ENCODE measurements at places on chromosomes 2 and 18.
A peak's percentile ranks its signal among the peaks of the same experiment; 100 is the strongest.

- DNase-seq: peak; percentile 17
These were observed 54.9 kb upstream of the CAPN13 start for GRCh38 chr2:30862054-30862651.

DNA sequence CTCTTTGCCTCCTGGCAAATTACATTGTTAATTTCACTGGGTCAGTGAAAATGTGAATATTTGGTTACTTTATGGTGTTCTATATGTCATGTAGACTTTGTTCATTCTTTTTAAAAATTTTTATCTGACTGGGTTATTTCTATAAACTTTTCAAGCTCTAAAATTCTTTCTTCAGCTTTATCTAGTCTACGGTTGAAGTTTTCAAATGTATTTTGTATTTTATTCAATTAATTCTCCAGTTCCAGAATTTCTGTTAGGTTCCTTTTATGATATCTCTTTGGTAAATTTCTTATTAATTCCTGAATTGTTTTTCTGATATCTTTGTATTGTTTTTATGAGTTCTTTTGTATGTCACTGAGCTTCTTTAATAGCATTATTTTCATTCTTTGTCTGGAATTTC lies 228.1 kb downstream of the LPIN1 start:
- DNase-seq: no peak

DNA sequence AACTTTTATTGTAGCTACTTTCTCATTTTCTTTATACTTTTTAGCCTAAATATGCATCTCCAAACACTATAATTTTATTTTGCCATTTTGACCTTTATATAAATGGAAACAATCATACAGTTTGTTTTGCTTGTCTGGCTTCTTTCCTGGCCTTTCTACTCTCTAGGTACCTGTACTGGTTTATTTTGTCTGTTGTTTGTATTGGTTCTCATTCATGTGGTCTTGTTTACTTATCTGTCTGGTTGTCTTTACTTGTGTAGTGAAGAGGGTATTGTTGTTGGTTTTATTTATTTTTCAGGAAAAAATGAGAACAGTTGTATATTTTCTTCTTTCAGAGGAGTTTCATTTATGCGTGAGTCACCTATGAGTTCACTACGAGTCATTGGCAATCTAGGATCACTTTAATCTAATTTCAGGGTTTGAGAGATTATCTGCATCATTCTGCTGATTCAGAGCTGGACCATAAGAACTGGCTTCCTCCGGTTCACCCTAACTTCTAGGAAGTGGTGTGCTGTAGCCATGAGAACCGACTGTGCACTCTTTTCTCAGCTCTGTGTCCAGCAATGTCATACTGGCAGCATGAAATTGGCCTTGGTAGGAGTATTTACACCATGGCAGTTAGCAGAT lies 33.1 kb upstream of the HDAC4 start:
- DNase-seq: no peak

- no peak for DNase-seq
These were observed 8.4 kb downstream of the HOXD8 start for GRCh38 chr2:176137906-176138305.

DNA sequence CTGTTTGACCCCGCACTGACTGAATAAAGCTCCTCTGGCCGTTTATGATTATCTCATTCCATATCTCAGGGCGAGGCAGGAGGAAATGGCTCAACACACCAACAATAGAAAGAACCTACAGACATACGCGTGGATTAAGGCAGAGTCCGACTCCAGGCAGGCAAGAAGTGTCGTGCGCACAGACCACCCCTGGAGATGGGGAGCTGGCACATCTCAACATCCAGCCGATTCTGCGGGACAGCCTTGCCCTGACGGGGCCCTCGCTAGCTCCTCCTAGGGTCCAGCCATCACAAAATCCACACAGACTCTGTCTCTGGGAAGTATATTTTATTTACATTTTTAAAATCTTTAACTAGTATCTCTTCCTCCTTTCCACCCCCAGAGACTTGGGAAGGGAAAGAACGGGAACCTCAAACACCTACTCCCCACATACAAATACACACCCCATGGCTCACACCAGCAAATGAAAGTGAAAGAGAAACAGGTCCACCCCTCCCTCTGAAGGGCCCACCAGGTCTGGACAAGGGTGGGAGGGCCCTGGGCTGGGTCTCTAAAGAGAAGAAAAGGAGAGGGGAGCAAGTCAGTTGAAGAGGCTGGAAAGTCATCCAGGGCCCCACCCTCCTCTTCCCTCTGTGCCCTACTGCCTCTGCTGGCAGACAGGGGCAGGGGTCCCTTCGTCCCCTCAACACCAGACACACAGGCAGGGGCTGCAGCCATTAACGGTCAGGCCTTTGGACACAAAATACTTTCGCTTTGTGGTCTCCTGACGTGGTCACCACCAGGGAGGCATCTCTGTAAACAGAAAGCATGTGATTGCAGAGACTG lies 3.2 kb downstream of the GPBAR1 start:
- no peak for DNase-seq

DNA sequence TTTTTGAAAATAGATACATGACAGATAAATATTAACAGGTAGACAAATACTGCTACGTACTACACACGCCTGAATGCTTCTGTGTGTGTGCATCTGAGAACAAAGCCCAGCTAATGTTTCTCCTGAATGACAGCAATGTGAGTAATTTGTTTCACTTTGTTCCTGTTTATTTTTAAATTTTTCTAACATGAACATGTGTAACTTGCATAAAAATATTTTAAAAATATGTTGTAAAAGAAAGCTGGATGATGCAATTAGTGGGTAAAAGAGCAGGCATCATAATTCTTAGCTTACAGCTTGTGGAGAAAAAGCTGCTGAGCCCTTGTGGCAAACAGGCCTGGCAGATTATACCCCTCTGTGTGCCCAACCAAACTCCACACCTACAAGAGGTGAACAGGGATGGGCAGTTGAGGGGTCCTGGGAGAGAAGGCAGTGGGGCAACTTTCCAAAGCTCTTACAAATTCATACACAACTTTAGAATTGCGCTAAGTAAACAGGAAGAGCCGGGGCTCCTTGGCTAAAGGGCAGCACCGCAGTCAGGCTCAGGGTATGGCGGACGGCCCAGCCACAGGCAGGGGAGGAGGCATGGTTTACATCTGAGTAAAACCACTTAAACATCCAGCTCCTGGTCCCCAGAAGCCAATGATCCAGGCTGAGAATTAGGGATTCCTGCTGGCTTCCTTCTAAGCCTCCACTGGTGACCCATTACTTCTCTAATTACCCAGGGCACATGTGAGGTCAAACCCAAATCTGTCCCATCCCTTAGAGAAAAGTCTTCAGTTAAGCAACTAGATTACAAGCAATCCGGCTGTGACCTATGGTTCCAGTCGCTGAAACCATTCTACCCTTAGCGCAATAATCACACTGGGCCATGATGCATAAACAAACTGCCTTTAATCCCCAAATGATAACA lies 14.0 kb downstream of the PXDN start:
- no peak for DNase-seq

GRCh38 chr2:188494906-188495305 lies 203.2 kb downstream of the GULP1 start:
- no peak for DNase-seq

DNA sequence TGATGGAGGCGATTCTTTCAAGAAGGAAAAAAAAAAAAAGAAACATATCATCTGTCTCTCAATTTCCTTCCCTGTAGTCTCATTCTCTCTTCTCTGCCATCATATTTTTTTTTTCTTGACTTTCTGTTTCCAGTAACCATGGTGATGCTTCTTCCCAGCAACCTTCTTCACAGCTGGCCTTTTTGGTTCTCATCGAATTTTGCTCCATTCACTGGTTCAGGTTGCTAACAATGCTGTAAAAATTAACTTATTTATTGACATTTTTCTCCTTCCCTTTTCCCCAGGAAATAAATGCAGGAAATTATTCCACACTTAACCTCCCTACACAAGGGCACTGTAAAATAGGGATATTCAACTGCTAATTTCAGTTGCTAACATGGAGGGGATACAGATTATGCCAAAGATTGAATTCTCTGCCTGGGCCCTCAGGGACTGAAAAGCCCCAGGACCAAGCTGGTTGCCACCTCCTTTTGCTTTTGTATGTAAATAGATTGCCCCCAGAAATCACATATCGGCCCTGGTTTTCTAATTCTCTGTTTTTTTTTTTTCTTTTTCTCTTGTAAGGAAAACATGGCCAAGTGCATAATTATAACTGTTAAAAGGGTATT lies 154.7 kb downstream of the MAP2 start:
- no peak for DNase-seq

- no peak for DNase-seq
These were observed 193.3 kb downstream of the ANKRD30B start for GRCh38 chr18:14941256-14941655.

DNA sequence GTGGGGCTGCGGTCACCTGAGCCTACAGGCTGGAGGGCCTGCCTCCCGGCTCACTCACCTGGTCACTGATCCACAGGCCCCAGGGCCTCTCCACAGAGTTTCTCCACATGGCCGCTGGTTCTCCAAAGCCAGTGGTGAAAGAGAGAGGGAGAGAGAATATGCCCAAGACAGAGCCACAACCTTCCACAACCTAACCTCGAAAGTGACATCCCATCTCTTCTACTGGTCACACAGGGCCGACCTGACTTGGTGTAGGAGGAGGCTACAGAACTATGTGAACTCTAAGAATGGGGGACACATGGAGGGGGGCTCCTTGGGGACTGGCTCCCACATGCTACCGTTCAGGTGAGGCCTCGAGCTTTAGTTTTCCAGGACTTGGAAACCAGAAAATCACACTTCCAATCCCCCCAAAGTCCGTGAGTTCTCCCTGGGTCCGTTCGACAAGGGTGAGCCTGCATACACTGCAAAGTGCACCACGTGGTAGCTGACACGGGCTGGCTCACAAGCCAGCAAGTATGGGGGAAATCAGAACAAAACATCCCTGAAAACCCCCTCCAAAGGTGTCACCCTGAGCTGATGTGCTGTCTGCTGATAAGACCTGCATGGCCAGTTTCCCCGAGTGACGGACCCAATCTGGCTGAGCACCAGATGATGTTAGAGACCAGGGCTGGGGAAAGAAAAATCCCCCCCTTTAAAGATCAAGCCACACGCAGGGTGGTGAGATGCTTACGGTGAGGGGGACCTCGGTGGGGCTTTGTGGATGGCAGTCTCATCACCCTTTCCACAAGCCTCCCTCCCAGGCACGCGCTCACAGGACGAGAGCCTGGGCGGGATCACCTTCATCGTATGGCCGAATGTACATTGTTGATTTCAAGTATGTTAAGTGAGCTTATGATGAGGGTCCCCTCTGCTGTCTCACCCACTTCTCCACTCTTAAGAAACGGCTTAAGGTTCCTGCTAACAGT lies 54.2 kb upstream of the SEMA4C start:
- peak; percentile 50 for DNase-seq

GRCh38 chr2:196949116-196949515 lies 22.6 kb upstream of the PGAP1 start:
- DNase-seq: no peak

- no peak for DNase-seq
These were observed 6.9 kb downstream of the ITGB1BP1 start for GRCh38 chr2:9416267-9416961.

- DNase-seq: no peak
These were observed 14.1 kb downstream of the SLC66A3 start for GRCh38 chr2:11169333-11169732.

DNA sequence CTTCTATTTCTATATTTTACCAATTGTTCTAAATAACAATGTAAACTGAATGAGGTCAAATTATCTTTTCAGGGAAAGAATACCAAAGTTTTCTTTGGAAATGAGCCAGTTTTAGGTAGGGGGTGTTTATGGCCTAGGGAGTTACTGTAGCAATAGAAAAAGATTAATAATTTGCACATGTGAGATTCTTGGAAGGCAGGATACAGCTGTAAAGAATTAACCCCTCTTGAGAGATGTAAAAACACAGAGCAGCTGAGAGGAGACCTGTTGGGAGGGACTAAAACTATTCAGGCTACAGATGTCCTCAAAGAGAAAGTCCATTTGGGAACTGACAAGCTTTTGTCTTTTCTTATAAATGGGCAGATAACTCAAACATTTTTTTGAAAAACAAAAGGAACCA lies 182.2 kb downstream of the FIGN start:
- no peak for DNase-seq

GRCh38 chr2:144583381-144583729 lies 63.4 kb upstream of the ZEB2 start:
- DNase-seq: no peak

DNA sequence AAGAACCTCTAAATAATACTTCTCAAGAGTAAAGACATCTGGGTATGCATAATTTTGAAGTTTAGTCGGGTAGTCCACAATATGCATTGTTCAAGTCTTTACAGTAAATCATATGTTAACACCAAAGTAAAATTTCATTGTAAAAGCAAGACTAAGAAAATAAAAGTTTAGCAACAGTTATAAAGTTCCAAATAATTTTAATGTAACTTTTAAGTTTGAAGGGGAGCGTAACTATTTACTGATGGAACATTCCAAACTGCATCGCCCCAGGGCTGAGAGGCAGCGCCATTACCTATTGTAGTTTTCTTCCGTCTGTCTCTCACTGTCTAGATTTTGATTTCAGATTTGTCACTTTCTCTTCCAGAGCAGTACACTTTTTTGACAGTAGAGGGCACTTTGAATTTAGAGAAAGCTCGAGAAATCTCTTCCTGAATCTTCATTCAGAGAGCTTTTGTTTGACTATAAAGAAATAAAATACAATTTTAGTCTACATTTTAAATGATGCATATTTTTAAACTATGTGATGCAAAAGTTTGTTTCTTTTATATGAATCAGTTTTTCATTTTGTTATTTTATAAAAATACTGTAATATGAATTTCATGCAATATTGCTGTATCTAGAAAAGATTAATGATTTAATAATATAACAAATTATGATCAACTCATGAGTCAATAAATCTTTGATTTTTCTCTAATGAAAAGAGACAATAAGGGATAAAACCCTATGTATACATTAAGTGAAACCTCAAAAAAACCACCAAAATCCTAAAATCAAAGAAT lies 389.8 kb downstream of the FIGN start:
- no peak for DNase-seq

DNA sequence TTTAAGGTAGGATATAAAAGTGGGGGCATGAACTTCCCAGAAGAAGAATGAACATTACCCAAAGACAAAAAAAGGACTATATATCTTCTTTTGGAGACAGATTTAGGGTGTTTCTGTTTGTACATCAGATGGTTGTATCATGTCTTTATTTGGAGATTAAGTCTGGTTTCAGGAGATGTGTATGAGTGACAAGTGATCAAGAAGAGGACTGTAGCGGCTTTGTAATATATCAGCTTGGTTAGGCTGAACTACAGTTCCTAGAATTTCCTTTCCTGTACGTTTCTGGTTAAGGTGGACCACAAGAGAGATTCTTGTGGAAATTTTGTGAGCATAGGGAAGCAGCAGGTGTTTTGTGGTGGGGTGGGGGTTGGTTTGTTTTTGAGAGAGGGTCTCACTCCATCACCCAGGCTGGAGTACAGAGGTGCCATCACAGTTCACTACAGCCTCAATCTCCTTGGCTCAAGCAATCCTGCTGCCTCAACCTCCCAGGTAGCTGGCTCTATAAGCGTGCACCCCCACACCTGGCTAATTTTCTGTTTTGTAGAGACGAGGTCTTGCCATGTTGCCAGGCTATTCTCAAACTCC lies 287.1 kb upstream of the MGAT5 start:
- DNase-seq: no peak

GRCh38 chr2:222311319-222311977 lies 12.7 kb upstream of the PAX3 start:
- DNase-seq: no peak

- DNase-seq: no peak
These were observed 2.9 kb upstream of the SLC9A4 start for GRCh38 chr2:102470168-102470567.

GRCh38 chr18:77019641-77020040 lies 112.9 kb downstream of the MBP start:
- no peak for DNase-seq

GRCh38 chr2:216645636-216645950 lies 12.4 kb downstream of the IGFBP2 start:
- no peak for DNase-seq

All from T-cell (primary cell).